Stimulated activated CD4-positive, alpha-beta T cell treated with anti-CD3 and anti-CD28 coated beads, TNF-alpha, amount 100 ng/mL, for 1 hour (primary cell): ENCODE measurements at places on chromosomes 7 and 10.

DNA sequence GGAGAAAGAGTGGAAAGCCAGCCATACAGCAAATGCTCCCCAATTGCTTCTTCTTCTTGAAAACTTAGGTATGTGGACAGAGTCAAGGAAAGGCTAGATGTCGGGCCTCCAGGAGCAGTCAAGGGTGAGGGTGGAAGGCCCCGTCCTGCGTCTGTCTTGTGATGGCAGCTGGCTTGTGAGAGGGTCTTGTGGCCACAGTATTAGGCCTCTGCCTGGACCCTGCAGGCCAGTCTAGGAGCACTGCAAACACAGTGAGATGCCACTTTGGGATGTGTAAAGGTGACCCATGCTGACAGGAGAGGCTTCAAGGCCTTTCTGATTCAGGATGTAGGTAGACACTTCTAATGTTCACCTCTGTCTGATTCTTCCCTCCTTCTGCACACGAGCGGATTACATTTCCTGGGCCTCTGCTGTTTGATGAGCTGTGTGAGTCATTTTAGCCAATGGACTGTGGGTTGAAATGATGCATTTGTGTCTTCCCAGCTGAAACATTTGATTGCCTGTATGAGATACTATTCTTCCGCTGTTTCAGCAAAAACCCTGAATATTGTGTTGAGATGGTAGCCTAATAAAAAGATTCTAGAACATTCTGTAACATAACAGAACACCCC is 135.4 kb downstream of the EMX2 start:
- no peak for DNase-seq

DNA sequence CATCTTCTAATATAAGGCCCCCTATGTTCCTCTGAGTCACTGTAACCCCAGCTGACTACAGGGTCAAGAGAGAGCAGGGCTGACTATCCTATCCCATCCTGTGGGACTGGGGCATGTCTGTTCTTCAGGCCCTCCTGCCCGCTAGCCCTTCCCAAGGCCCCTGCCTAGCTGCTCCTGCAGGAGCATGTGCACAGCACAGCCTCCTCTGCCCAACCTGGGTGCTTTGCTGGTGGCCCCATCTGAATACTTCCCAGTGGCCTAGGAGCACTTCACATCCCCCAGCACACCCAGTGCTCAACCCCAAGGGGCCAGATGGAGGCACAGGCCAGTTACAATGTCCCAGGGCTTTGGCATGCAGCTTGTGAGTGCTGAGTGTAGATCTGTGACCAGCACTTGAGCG is 37.3 kb downstream of the AGBL3 start:
- no peak for DNase-seq

DNA sequence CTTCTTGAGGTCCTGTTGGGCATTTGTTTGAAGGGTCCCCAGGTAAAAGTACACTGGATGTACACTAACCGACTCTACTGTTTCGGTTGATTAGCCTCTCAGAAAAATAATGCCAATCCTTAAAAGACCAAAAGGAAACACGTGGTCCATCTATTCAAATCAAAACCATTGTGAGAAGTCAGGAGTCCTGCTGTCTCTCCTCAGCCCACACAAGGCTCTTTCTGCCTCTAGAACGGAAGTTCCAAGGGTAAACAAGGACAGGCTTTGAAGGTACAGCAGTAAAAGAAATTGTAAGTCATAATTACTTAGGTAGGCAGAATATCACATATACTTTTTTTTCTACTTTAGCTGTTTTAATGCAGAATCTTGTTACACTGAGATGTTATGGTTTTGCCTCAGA is 71.7 kb upstream of the TPK1 start:
- DNase-seq, result no peak

GRCh38 chr10:101330631-101331225 is 23.2 kb upstream of the BTRC start:
- DNase-seq, result no peak

DNA sequence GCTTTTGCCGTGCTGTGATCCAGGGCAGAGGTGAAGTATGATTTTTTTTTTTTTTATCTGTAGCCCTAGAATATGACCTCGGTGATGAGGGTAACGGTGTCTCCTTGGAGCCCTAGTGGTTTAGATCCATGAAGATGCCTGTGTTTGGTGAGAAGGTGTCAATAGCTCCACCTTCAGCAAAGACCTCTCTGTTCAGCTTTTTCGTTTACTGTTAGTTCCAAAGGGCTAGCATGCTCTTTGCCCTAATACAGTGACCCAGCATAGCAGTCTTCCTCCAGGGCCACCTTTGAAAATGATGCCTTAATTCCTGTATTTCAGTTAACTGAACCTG is 746 bp upstream of the MRPS16 start:
- no peak for DNase-seq

DNA sequence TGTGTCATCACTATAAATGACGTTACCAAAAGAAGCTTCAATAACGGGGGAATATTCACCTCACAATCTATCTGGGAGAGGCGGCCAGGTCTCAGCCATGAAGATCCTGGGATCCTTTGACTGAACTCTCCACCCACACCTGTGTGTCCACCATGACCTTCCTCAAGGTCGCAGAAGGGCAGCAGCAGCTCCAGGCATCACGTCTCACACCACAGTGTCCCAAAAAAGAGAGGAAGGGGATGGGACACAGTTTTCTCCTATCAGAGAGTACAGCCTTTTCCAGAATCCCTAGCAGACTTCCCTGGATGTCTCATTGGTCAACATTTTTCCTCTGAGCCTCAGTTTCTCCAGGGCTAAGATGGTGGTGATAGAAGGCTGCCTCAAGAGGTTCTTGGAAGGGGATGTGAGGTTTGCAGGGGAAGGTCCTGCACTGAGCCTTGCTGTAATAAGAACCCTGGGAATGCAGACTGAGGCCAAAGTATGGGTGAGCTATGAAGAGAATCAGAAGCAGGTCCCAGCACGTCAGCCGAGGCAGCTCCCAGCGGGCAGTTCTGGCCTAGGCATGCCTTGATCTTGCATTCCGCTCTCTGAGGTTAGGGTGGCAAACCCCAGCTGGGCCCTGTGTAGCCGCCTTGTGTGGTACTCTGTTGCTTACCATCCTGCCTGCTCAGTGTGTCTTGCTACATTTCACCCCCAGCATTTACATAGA is 63.8 kb downstream of the COL26A1 start:
- DNase-seq, result no peak
